ENCODE measurements at places on chromosomes 6 and 20. TPM values are rescaled to one million over a fixed set of nuclear protein-coding genes. Genes with fewer than 3 reads are reported as not detected.

DNA sequence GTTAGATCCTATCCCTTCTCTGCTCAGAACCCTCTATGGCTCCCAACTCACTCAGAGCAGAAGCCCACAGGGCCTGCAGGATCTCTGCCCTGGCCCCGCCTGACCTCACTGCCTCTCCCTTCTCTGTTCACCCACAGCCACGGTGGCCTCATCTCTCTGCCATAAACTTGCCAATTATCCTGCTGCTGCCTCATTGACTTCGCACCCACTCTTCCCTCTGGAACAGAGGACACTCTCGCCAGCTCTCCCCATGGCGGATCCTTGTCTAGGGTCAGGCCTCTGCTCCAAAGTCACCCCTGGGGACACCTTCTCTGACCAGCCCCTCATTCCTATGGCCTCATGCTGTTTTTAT, 86.4 kb downstream of the CEBPB start:
- no peak for DNase-seq

GRCh38 chr20:52422574-52423336, 231.2 kb upstream of the ZFP64 start:
- no peak for DNase-seq

DNA sequence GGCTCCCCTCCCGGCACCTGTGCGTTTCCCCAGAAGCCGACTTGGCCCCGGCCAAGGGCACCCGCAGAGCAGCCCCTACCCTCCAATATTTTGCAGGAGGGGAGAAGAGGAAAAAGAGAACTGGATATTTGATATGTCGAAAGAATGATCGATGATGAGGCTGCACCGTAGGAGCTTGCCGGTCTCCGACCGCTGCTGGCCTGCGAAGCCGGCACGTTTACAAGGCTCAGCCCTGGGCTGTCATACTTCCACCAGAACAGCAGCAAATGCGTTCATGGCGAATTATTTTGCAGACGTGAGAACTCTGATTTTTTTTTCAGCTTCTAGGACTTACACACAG, 296.7 kb downstream of the TFAP2C start:
- DNase-seq = no peak

POPDC3 gene
- total RNA-seq = not detected

DNA sequence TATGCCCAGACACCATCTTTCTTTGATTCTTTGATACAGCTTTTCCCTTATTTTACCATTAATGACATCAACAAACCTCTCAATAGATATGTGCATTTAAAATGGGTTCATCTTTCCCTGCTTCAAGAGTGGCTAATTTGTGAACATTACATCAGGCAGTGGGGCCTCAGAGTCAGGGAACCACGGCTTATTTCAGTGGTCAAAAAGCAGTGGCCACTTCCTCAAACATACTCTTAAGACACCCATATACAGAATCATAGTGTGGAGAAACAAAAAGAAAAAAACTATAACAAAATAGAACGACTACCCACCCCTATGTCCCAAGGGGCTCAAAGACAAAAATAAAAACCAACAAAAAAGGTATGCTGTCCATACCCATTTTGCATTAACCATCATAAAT, 12.9 kb downstream of the SALL4 start:
- no peak for DNase-seq

GSTA2 gene
- total RNA-seq = 177 TPM

DNA sequence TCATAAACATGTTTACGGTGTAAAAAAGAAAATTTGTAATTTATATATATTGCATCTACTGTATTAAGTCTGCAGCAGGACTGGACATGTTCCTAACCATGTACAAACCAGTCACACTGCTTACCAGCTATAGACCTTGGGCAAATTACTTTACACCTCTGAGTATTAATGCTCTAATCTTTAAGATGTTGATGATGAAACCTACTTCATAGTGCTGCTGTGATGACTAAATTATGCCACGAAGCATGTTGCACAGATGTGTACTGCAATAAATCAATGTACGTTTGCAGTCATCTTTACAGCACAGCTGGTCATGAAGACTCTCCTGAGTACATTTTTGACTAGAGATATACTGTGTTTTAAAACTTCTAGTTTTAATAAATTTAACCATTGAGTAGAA, 42.6 kb downstream of the PRKN start:
- DNase-seq = no peak

GRCh38 chr6:105326833-105327770, 75.8 kb downstream of the PREP start:
- no peak for DNase-seq

GRCh38 chr6:30357678-30358540, 13.0 kb downstream of the RPP21 start:
- no peak for DNase-seq

DNA sequence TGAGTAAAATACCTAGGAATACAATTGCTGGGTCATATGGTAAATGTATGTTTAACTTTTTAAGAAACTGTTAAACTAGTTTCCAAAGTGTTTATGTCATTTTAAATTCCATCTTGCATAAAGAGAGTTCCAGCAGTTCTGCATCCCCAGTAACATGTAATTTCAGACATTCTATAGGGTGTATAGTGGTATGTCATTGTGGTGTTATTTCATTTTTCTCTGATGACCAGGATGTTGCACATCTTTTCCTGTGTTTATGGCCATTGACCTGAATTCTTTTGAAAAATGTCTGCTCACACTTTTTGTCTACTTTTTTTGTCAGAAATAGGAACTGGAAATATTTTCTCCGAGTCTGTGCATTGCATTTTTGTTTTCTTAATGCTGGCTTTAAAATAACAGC, 128.9 kb downstream of the TMEM200A start:
- no peak for DNase-seq

ARMC2 gene
- 1.9 TPM for total RNA-seq

GRCh38 chr6:7468382-7469081, 72.9 kb upstream of the DSP start:
- DNase-seq = no peak

C6orf132 gene
- 0.55 TPM for total RNA-seq

GRCh38 chr6:124798942-124799496, 163.2 kb upstream of the RNF217 start:
- DNase-seq = no peak

NAPB gene
- 4.8 TPM for total RNA-seq

SYCP2 gene
- total RNA-seq = 0.56 TPM

KIF25 gene
- total RNA-seq = not detected

BCKDHB gene
- total RNA-seq = 50.6 TPM

DNA sequence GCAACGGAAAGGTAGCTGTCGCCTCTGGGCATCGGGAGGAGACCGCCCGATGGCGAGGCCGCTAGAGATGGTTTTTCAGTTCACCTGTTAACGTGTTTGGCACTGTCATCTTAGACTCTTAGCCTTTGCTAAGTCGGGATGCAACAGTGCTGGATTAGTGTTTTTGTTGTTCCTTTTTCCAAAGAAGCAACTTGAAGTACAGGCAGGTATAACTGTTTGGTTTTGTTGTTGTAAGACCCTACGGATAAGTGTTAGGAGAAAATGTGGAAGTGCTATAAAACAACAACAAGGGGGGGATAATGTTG, 723 bp downstream of the MANEA start:
- DNase-seq = no peak
